ENCODE measurements at places on chromosomes 3 and 15.
A peak's percentile ranks its signal among the peaks of the same experiment; 100 is the strongest.

- H3K27ac ChIP-seq, result no peak overlapping the region
- H3K27me3 ChIP-seq, result no peaks in the 10 kb centered on the region
- DNase-seq, result no peak
- H3K36me3 ChIP-seq, result no peaks in the 10 kb centered on the region
- no peak overlapping the region for H3K4me3 ChIP-seq
Observed at GRCh38 chr3:36362216-36362615, 18.1 kb upstream of the STAC start.

DNA sequence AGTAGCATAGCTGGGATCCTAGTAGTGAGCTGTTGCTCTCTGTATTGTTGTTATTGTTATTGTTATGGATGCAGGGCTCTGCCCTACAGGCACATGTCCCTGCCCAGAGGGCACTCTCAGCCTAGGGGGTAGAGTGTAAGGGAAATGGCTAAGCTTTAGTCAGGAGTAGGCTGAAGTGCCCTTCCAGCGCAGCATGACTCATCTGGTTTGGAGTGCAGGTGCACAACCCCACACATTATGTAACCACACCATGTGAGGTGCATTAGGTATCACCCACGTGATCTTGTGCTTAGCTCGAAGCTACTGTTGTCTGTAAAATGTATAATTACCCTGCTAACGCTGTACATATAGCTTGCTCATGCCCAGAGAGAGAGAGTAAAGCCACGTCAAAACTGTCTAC is 48.3 kb upstream of the TIPARP start:
- H3K4me1 ChIP-seq, result no peaks in the 10 kb centered on the region
- no peaks in the 10 kb centered on the region for H3K27me3 ChIP-seq
- no peaks in the 10 kb centered on the region for H3K36me3 ChIP-seq
- no peak overlapping the region for H3K4me3 ChIP-seq
- DNase-seq, result no peak

DNA sequence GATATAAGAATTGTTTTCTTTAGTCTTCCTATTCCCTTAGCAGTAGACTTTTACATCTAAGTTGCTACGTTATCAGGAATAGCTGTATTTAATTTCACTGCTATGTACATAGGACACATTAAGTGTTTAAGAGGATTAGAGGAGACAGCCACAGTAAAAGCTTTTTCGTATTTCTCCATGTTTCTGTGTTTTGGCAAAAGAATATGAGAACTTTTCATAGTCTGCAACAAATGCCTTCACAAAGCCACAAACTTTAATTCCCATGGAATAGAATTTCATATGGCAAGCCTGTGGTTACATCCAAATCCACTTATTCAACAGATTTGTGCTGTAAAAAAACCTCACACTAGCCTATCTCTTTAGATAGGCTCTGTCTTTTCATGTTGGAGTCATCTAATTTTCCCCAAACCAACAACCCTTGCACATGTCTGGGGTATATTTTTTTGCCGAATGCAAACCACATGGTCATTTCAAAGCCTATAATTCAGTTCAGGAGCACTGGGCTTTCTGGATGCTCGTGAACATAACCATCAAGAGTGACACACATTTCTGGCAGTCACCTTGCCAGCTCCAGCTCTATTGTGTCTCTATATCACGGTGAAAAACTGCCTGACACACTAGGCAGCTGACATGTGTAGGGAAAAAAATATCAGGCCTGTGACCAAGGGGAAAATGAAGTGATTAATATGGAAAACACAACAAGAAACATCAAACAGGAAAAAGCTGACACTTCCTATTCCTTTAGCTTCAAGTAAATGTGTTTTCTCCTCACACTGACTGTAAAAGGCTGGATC is 19.2 kb downstream of the PLD1 start:
- no peaks in the 10 kb centered on the region for H3K4me1 ChIP-seq
- no peak overlapping the region for H3K4me3 ChIP-seq
- no peaks in the 10 kb centered on the region for H3K27me3 ChIP-seq
- DNase-seq, result no peak

GRCh38 chr3:32395496-32395895 is 3.8 kb downstream of the CMTM7 start:
- H3K4me3 ChIP-seq, result no peak overlapping the region
- no peak for DNase-seq
- no peaks in the 10 kb centered on the region for H3K27me3 ChIP-seq
- peaks cover 7% of the 10 kb centered on the region for H3K4me1 ChIP-seq
- no peaks in the 10 kb centered on the region for H3K36me3 ChIP-seq

GRCh38 chr3:119559441-119559963 is at the start of gene CD80:
CD80 (minus strand) TSS chr3:119559614; CDS start chr3:119557728, 1,886 bp downstream.
- peak; percentile 36 for DNase-seq
- H3K27ac ChIP-seq, result no peak within 1 kb of the TSS
- H3K4me3 ChIP-seq, result no peak within 1 kb of the TSS
- H3K27me3 ChIP-seq, result no peaks in the 10 kb centered on the region
- no peaks in the 10 kb centered on the region for H3K4me1 ChIP-seq

DNA sequence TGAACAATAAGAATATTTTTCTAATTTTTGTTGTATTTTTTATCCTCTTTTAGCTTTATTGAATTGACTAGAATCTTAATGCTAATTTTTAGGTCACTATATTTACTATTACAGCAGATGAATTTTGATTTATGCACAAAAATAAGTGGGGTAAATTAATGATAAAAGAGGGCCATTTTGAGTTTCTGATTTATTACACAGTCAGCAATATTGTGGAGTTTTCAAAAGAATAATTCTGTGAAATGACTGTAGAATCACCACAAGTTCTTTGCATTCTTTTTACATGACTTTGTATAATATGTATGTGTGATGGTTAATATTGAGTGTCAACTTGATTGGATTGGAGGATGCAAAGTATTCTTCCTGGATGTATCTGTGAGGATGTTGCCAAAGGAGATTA is 812.4 kb upstream of the DPPA4 start:
- DNase-seq, result no peak
- H3K4me1 ChIP-seq, result no peaks in the 10 kb centered on the region
- no peaks in the 10 kb centered on the region for H3K27me3 ChIP-seq
- no peaks in the 10 kb centered on the region for H3K36me3 ChIP-seq

DNA sequence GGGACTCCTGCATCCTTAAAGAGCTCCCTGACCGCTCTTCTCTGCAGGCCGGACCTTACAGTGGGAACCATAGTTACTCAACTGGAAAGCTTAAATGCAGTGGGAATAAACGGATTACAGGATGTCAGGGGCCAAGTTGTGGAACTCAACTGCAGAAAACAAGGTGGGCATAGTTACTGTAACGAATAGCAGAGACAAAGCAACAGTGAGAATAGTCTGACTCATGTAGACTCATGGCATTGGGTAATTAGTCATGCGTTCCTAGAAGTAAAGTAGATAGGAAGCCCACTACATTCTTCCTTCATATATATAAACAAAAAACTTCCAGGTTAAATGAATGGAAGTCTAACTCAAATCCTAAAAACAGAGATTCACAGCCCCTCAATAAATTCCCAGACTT is 95.5 kb upstream of the CHRNA7 start:
- no peaks in the 10 kb centered on the region for H3K36me3 ChIP-seq
- H3K27me3 ChIP-seq, result no peaks in the 10 kb centered on the region
- no peak overlapping the region for H3K4me3 ChIP-seq
- H3K27ac ChIP-seq, result no peak overlapping the region

DNA sequence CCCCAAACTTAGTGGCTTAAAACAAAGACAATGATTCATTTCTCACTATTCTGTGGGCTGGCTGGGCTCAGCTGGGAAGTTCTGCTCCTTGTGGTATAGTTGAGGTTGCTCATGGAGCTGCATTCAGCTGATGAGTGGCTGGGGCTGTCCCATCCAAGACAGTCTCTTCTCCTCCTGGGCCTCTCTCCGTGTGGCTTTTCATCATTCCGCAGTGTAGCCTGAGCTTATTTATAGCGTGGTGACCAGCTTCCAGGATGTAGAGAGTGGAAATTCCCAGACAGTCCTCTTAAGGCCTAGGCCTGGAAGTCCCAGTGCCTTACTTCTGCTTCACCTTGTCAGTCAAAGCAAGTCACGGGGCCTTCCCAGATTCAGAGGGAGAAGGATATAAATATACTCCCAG is 136.7 kb upstream of the DAZL start:
- no peak overlapping the region for H3K27ac ChIP-seq
- no peaks in the 10 kb centered on the region for H3K4me1 ChIP-seq
- H3K4me3 ChIP-seq, result no peak overlapping the region
- H3K36me3 ChIP-seq, result no peaks in the 10 kb centered on the region

DNA sequence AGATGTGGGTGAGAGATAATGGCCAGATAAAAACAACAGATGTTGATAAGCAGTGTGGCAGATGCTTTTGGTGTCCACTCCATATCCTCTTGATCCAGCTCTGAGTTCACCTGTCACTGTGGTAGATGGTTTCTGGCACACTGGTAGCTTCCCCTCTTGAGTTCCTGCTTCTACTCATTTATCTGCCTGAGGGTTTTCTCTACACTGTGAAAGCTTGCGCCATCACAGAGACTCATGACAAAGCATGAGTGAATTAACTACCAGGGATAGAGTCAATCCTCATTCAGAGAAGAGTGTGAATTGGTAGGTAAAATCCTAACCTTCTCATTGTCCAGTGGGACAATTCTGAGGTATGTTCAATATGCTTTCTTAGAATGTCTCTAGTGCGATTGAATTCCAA is 50.0 kb upstream of the ARHGEF26 start:
- no peak for DNase-seq
- H3K36me3 ChIP-seq, result no peaks in the 10 kb centered on the region
- no peak overlapping the region for H3K27ac ChIP-seq
- no peaks in the 10 kb centered on the region for H3K4me1 ChIP-seq
- no peaks in the 10 kb centered on the region for H3K27me3 ChIP-seq
- H3K4me3 ChIP-seq, result no peak overlapping the region

DNA sequence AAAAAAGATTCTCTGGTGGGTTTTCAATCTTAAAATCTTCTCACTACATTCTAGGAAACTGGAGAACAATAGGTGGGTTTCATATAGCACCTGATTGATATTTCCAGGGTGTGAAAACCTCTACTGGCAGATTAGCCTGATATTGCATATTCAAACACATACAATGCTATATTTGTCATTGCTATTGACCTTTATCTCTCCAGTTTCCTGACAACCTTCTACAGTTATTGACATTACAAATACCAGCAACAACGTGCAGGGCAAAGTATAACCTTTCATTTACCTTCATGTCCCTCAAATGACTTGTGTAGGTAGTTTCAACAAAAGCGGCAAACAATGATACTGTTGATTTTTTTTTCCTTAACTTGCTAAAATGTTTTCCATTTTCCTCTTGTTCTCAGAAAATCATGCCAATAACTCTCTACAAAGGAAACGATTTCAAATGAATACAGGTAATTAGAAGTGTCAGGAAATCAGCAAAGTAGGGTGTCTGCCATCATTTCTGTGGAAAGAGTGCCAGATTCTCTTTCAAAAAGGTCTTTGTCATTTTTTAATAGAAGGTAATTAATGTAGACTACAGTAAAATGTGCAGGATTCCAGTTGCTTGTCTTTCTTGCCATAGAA is 72.6 kb upstream of the CDIN1 start:
- no peak for DNase-seq
- H3K36me3 ChIP-seq, result no peaks in the 10 kb centered on the region
- H3K27me3 ChIP-seq, result no peaks in the 10 kb centered on the region
- no peak overlapping the region for H3K4me3 ChIP-seq

DNA sequence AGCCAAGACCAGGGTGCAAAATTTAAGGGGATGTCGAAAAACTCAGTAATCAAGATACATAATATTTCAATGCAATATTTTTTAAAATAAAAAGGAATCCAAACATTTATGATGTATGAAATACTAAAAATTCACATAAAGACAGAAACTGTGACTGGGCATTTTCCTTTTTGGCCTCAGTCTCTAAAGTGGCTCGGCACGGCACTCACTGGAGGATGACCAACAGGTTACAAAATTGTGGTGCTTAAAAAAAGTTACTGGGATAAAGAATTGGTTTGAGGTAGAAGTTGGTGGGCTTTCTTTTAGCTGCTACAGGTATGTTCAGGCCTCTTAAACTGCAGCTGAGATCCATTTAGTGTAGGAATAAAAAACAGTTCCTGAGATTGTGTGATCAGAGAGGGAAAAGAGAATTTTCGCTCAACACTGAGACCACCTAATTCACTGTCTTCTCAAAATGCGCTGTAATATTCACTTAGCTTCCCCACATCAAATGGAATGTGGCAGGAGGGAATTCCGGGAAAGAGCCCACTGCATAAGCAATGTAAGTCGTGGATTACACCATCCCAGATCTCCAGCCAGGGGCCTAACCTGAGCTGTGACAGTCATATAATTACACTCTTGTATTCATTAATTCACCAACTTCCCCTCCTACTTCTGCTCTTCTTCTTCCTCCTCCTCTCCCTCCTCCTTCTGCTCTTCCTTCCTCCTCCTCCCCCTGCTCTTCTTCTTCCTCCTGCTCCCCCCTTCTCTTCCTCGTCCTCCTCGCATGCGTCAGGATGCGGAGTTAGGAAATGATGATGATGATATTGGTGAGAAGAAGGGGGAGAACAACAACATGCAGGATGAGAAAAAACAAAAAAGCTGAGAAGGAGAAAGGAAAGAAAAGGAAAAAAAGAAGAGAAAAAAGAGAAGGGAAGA is 45.9 kb downstream of the HES1 start:
- H3K4me3 ChIP-seq, result no peak overlapping the region
- H3K4me1 ChIP-seq, result peaks cover 5% of the 10 kb centered on the region
- no peak for DNase-seq
- H3K27ac ChIP-seq, result no peak overlapping the region
- no peaks in the 10 kb centered on the region for H3K36me3 ChIP-seq

DNA sequence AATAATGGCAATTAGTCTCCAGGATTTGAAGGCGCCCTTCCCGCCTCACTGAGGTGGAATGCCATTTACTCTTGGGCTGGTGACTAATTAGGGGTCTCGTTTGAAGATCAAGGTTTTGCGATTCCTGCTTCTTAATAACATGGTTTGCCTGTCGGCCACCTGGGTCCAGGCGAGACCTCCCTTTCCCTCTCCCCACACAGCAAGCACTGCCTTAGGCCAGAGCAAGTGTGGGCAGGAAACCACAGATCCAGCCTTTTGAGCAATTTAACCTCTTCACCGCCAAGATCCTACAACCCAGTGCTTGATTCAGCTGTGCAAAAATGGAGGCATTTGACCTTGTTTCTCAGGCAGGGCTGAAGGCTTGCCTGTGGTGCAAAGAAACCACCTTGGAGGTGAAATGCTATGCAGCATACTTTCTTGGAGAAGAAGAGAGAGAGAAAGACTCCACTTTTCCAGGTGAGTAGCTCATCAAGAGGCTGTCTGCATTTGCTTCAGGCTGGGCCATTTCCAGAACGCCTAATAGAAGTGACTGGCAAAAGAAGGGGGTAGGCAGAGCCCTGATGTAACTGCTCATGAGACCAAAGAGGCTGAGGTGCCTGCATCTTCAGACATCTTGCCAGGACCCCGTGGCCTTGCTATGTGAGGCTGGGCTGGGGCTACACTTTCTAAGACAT is 34.1 kb upstream of the WNT5A start:
- peaks cover 6% of the 10 kb centered on the region for H3K4me1 ChIP-seq
- no peaks in the 10 kb centered on the region for H3K36me3 ChIP-seq
- no peak overlapping the region for H3K4me3 ChIP-seq
- H3K27me3 ChIP-seq, result peaks cover 6% of the 10 kb centered on the region

DNA sequence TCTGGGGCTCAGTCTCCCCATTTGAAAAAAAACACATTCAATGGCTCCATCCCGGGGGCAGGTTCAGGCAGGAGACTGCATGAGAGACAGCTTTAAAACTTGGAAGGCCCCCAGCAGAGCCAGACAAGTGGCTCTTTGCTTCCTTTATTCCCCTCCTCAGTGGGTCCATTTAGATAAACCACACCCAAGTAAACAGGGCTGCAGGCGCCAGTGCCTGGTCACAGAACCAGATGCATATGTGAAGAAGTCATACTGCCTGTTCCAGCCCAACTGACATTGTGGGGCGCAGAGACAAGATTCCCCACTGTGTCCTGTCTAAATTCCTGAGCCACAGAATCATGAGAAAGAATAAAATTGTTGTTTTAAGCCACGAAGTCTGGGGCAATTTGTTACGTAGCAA is 9.0 kb downstream of the FBN1 start:
- DNase-seq, result no peak
- no peaks in the 10 kb centered on the region for H3K4me1 ChIP-seq
- no peaks in the 10 kb centered on the region for H3K36me3 ChIP-seq

Data from tibial nerve (tissue), 4 donors.